Stimulated activated CD4-positive, alpha-beta T cell treated with anti-CD3 and anti-CD28 coated beads, Interleukin-15, amount 100 ng/mL, for 48 hours (primary cell): ENCODE measurements at places on chromosomes 13 and 19.

- no peak for DNase-seq
Measured at GRCh38 chr19:788983-789700, 8.1 kb upstream of the PTBP1 start.

GRCh38 chr13:44493213-44493812 lies 82.8 kb downstream of the TSC22D1 start:
- DNase-seq = no peak

DNA sequence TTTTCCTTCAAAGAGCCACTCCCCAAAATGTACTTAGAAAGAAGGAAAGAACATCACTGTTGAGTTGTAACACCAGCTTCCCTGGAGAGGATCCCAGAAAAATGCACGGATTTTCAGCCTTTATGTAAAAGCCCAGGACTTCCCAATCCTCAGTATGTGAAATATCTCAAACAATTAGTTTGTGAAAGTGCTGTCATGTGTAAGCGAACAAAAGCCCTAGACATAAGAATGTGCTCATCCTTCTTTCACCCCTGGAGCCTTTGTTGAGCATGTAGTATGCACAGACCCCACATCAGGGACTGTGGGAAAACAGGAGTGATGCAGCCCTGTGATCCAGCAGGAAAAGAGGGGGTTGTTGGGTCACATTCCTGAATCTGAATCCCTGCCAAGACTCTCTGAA lies 441.4 kb upstream of the ZNF507 start:
- no peak for DNase-seq

DNA sequence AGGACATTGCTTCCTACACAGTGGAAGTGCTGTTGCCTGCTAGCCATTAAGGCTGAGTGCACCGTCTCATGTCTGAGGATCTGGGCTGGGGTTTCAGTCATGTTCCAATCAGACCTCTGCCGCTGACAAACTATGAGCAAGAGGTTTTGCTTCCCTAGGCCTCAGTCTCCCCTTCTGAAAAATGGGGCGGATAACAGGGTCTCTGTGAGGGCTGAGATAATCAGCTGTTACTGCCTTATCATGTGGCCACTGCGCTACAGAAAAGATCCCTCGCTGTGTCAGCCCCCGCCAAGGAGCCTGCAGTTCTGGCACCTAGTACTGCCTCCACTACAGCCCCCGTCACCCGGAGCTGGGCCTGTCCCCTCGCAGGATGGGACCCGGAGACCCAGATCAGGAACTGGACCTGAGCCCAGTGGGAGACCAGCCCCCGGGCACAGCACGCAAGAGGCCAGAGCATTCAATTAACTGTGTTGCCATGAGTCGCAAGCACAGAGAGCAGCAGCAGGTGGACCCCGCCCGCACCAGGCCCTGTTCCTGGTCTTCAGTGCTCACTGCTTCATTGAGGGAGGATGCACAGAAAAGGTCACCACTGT lies 3.0 kb upstream of the PNKP start:
- DNase-seq = no peak

DNA sequence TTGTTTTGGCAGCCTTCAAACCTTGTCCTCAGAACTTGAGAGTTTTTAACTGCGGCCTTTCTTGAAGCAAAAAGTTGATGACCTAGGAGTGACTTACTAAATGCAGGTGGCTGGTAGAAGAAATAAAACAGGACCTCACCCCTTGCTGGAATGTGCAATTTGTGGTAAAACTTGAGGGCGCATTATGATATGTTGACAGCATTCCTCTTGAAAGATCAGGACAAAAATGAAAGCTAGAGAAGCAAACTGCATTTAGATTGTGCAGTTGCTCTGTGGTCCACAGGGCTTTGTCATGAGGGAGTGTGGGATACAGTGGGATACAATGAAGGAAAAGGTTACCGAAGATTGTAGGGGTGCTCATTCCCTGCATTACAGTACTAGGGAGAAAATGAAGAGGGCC lies 504.2 kb downstream of the GPC6 start:
- no peak for DNase-seq

DNA sequence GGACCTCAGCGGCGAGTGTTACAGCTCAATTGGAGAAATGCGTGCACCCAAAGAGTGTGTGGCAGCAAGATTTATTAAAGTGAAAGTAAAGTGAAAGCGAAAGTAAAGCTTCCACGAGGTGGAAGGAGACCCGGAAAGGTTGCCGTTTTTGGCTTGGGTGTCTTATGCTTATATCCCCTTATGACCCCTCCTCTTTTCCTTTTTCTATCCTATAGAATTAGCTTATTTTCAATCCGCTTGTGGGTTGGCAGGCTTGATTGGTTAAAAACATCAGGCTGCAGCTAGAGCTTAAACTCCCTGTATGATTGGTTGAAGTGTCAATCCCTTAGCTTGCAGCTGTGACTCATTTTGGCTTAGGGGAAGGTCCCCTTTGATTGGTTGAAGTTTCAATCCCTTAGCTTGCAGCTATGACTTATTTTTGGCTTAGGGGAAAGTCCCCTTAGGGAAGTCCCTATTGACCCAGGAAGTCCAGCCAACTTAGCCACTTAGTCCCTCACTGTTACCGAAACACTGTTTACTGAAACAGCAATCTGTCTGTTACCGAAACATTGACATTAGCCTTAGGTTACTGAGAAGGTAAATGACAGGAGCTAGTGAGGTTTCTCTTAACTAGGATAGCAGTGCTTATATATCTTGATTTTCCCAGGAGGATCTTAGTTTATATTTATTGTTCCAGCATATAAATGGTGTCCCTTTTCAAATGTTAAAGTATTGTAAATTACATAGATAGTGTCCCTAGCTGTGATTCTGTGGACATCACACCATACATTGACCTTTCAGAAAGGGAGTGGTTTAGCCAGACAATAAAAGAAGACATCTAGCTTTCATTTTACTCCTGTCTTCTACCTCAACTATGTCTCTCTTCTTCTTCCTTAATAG lies 575.8 kb downstream of the DACH1 start:
- peak; percentile 10 for DNase-seq

DNA sequence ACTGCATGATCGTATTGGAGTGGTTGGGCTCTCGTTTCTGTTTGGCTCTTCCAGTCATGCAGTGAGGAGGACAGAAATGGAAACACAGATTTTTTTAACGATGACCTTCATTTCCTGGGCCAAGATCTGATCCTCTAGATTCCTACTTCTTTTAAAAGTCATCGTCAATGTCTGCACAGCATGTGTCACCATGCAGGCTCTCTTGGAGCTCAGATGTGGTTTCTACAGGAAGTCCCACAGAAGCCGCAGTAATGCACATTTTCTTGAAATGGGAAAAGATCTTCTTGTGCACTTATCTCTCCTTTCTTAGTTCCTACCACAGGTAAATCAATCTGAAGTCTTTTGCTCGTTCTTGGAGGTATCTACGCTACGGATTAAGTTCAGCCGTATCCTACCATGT lies 626.9 kb downstream of the EFNB2 start:
- DNase-seq = no peak

GRCh38 chr13:86986448-86986847 lies 684.7 kb upstream of the SLITRK5 start:
- DNase-seq = no peak

DNA sequence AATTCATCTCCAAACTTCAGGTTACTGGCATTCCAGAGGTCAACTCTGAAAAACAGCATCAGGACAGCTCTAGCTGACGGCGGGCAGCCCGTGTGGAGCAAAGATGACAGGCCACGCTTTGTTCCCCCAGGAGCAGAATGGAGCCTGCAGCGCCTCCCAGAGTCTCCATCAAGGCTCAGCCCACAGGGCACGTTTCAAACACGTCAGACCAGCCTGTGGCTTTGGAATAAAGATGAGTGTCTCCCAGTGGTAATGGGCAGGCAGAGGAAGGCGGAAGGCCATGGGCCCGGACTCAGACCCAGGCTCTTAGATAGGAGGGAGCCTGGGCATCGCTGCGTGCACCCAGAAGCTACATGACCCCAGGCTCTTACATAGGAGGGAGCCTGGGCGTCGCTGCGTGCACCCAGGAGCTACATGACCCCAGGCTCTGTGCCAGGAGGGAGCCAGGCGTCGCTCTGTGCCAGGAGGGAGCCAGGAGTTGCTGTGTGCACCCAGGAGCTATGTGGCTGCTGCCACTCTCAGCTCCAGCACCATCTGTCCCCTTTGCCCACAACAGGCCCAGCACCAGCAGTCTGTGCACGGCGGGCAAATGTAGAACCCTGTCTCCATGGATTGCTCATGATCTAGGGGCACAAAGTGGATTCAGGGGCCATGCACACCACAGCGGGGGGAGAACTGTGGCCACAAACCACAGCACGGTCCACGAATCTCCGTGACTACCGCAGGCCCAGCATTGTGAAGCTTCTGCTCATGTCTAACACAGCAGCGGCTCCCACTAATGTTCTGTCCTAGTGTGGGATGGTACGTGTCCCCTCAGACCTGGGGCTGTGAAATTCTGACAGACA lies 47.8 kb upstream of the C13orf46 start:
- no peak for DNase-seq

GRCh38 chr13:46738055-46738454 lies 58.9 kb downstream of the ESD start:
- DNase-seq = no peak

GRCh38 chr13:44125943-44126469 lies 246.3 kb downstream of the LACC1 start:
- DNase-seq = no peak

DNA sequence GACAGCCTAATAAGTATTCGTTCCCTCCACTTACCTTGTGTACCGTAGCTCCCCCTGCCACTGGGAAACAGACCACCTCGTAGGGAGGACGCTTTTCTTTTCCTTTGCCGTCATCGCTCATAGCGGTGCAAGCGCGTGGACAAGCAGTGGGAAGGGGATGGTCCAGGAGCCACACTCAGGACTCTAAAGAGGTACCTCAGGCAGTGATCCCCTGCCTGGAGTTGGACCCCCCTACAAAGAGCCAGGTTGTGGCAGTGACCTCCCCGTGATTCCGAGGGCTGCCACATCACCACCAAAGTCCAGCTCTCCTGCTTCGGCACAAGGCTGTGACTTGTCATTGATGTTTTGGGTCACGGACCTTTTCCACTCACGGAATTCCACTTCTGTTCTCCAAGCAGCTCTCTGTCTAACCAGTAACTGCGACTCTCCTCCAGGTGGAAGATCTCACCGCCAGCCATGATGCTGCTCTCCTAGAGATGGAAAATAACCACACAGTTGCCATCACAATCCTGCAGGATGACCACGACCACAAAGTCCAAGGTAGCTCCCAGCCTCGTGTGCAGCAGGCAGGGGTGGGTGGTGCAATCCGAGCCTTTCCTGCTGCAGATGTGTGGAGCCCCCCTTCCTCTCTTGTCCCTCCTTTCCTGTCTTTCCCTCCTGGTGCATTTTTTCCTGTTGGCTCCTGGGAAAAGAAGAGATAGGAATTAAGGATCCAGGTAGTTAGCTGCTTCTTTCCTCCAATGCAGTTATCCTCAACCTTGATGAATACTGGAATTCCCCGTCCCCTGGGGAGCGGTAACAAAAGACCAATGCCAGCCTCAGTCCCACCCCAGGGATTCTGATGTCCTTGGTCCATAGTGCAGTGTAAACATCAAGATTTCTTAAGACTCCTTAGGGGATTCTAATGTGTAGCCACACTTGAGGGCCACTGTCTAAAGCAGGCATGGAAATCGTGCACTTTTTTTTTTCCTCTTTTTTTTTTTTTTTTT lies 107.7 kb downstream of the SLC7A1 start:
- no peak for DNase-seq
